ENCODE measurements at places on chromosomes 4 and X.

DNA sequence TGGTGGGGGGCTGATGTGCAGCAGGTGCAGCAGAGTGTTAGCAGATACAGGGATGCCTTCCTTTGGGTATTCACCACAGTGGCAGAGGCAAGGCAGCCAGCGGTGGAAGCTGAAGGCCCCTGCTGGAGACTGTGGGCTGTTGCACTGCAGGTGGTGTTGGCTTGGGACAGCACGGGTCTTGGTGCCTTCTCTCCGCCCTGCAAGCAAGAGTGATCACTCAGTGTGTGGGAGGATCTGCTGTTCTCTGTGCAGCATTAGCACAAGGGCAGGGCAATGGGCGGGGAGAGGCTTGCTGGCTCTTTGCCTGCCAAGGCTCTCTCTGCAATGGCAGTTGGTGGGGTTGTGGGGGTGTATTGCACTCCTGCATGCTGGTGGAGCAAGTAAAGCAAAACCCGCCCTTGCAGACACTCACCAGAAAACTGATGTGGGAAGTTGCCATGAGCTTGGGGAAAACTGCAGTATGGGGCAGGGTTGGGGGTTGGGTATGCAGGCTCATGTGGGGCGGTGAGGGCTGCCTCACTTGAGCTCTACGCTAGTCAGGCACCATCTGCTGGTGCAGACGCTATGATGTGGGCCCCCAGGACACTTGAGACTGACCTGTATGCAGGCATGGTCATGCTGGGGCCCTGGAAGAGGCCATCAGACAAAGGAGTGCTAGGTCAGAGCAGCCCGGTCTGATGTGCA, 820.8 kb upstream of the GRIA3 start:
- no peak for DNase-seq

DNA sequence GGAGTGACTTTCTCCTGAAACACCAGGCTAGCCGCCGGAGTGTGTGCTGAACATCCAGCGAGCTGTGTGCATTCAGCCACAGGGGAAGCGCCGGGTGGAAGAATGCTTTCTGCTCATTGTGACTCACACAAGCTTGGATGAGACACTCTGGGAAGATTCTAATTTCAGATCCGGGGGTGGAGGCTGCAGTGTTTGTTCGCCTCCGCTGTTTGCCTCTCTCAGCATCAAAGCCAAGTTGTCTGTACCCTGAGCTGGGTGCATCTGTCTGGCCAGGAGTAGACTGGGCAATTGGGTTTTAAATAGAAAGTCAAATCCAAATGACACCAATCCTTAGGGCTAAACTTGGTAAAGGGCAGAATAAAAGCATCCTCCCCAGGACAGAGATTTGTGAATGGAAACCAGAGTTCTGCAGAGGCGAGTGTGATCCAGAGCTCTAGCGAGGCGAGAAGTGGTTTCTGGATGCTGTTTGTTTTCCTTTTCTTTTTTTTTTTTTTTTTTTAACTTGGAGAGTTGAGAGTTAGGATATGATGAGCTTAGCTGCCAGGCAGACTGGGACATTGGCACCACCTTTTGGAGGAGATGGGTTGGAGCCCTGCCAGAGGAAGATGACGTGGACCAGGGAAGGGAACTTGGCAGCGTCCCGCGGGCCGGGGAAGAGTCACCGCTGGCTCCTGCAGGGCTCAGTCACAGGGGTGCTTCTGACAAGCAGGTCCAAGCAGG, 196.0 kb upstream of the PSAPL1 start:
- no peak for DNase-seq

DNA sequence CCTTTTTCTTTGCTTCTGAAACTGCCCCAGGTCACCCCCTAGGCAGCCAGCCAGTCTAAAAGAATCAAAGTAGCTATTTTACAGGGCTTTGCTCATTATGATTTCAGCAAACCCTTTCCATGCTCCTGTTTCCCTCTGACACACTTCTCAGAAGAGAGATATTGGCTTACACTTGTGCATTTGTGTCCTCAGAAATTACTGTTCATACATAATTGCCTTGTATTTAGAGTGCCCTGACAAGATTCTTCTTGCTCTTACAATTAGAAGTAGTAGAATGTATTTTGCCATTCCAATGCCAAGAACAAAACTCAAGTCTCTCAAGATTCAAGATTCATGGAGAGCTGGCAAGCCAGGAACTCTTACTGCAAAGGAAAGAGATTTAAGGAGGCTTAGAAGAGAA, 531.0 kb upstream of the ZFP42 start:
- no peak for DNase-seq

GRCh38 chrX:64191281-64192010, 14.1 kb downstream of the AMER1 start:
- no peak for DNase-seq

- no peak for DNase-seq
Measured at GRCh38 chr4:169998981-169999380, 27.2 kb downstream of the MFAP3L start.
